CD4-positive, alpha-beta T cell treated with Interferon gamma for 1 hour (primary cell): ENCODE measurements at places on chromosomes 12 and 14.

GRCh38 chr12:110600254-110600653 lies 13.7 kb upstream of the TCTN1 start:
- DNase-seq, result no peak

- no peak for DNase-seq
Observed at GRCh38 chr14:65585216-65585615, 172.7 kb downstream of the FUT8 start.

GRCh38 chr12:13164921-13165616 lies 31.5 kb upstream of the EMP1 start:
- DNase-seq, result no peak

- no peak for DNase-seq
Observed at GRCh38 chr12:68163560-68164081, 4.1 kb upstream of the IFNG start.

GRCh38 chr12:3661028-3661427 lies 91.9 kb downstream of the CRACR2A start:
- no peak for DNase-seq

GRCh38 chr14:36502558-36503508 lies 17.2 kb downstream of the NKX2-1 start:
- DNase-seq, result no peak

DNA sequence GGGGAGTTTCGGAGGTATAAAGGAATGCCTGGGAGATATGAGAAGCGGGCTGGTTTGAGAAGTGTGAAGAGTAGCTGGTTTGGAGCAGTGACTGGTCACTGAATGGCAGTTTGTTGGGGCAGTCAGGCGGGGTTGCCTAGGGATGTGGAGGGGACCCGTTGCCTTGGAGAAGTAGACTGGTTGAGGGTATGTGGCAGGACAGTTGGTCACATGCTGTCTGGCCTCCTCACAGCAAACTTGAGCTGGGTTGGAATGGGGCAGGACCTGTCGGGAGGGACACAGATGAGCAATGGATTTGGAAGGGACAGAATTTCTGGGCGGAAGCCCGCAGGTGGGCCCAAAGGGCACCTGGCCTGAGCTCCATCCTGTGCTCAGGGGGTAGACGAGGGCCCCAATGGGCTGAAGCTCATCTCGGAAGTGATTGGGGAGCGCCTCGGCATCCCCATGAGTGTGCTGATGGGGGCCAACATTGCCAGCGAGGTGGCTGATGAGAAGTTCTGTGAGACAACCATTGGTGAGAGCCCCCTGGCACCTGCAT lies 2.2 kb downstream of the GPD1 start:
- DNase-seq, result no peak

DNA sequence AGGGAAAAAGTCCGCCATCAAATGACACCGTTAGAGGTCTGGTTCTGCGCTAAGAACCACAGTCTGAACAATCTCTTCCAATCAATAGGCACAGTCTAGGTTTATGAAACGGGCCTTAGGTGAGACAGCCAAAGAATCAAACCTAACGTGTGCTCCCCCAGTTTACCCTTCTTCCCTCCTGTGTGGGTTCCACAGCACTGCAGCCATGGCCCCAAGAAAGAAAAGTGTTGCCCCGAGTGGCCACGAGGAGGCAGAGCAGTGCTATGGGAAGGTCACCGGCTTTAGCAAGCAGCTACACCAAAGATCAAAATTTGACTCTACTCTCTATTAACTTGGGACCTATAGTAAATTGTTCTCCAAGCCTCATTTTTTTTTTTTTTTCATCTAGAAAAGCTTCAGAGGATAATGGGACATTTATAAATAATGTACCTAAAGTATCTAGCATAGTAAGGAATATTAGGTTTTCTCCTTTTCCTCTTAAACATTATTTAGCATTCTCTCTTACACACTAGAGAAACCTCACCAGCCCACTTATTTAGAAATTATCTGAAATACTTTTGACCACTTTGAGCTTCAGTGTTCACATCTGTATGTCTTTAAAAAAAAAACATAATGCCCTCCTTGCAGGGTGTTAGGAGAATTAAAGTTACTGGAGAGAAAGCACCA lies 70.2 kb upstream of the GPHB5 start:
- DNase-seq, result peak; percentile 24

- DNase-seq, result no peak
Observed at GRCh38 chr12:70040141-70040540, 203.1 kb upstream of the CNOT2 start.

DNA sequence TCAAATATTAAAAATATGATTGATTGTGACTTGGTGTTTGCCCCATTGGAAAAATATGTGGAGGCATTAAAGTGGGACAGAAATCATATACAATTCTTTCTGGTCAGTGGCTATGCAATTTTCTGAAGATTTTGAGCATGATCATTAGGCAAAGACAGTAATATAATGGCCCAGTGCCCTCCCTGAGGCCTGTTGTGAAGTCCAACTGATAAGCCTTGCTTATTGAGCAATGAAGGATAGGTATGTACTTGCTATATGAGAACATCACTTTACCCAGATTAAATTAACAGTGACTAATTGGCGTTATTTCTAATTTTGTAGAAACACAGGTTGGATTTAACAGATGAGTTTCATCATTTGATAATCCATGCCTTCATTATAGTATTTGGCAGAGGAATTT lies 57.1 kb downstream of the NKX2-1 start:
- DNase-seq, result no peak

DNA sequence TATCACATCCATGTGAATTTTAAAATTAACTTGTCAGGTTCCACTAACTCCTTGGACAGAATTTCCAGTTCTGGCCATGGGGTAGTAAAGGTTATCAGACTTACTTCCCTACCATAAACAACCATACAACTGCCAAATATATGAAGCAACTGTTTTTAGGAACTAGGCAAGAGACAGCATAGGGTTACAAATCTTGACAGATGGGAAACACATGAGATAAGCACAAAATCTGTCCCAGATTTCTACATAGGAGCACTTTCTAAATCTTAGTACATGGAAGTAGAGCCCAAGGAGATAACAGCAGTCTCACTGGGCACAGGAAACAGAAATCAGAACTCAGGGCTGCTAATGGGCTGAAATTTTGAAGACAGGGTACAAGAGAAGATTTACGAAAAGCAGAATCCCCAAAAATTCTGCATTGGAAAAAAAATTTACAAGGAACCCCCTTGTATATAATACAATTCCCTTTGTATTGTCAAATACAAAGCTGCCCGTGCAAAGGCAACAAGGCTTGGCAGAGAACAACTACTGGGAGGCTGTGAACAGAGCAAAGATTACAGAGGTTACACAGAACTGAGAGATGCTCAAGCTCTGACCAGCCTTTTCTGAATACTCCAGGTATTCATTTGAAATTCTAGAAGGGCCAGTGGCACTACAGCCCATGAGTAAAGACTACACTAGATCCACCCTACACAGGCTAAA lies 43.2 kb downstream of the GALNT4 start:
- DNase-seq, result no peak

- no peak for DNase-seq
Observed at GRCh38 chr12:105773471-105773870, 365.3 kb downstream of the NUAK1 start.

GRCh38 chr12:101694297-101694848 lies 3.1 kb upstream of the CHPT1 start:
- no peak for DNase-seq

GRCh38 chr12:90757957-90758356 lies 197.0 kb downstream of the CCER1 start:
- no peak for DNase-seq

GRCh38 chr12:27936196-27936595 lies 36.3 kb downstream of the PTHLH start:
- DNase-seq, result no peak

GRCh38 chr14:35044939-35045797 lies 904 bp upstream of the FAM177A1 start:
- no peak for DNase-seq

GRCh38 chr14:56494167-56494566 lies 85.4 kb upstream of the TMEM260 start:
- DNase-seq, result no peak
